Tibial nerve (tissue), 4 donors: ENCODE measurements at places on chromosomes 2 and 18.
A peak's percentile ranks its signal among the peaks of the same experiment; 100 is the strongest.

DNA sequence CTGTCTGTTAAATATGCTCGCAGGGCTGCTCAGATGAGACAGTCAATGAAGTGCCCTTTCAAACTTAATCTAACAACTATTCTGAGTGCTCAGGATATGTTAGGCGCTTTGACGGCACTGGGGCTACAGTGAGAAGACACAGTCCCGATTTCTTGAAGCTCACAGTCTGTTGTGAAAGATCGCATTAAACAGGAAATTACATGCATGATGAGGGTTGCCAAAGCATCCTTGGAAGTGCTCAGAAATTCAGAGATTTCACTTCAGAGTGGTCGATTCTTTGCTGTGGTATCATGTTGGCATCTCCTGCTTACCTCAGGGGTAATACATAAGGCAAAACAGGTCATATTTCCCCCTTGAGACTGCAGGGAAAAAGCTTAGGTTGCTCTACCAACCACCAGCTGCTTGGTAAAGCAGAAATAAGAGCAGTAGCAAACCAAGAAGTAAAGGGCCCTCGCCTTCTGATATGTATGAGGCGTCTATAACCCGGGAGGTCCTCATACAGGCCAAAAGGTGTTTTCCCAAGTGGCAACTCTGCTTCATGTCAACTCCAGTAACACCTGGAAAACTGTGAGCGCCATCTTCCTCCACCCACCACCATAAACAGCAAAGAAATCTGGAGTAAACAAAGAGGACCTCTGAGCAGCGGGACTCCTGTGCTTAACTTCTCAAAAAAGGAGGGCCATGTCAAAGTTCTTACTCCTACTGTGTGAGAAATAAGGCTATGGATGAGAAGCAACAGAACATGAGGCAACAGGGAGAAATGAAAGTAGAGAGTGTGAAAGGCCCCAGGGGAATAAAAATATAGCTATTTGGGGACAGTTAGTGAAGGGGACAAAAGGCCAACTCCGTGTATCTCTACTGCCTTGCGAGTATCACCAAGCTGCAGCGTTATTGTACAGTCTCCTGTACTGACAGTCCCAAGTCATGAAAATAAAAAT is 79.3 kb downstream of the CLHC1 start:
- no peak for DNase-seq

DNA sequence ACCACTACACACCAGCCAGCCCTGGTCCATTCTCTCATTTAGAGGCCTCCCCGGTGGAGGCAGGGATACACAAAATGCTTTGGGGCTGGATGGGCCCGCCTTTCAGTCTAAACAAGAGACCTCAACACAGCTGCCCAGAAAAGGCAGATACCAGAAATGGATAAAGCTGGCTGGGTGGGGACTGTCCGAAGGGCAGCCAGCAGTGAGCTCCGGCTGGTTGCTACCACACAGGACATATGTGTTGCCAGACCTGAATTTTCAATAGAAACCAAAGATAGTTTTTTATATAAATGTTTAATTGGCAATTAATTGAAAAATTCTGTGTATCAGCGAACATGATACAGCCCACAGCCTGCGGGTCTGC is 1.4 kb downstream of the GPBAR1 start:
- DNase-seq, result peak; percentile 11

DNA sequence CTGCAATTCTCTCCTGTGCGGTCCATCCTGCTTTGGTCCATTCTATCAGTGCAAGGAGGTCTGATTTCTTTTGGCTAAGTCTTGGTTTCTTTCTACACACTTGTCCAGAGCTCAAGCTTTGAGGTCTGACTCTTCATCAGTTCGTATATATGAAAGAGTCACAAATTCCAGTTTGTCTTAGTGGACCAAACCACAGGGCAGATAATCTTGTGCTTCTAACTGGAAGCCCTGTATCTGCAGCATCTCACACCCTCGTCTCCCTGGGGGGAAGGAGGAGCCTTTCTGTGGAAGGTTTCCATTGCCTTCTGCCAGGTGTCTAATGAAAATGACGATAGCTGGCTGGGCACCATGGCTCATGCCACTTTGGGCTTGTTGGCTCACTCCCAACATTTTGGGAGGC is 148.5 kb downstream of the SPP2 start:
- DNase-seq, result no peak

GRCh38 chr2:174510583-174511189 is 23.9 kb upstream of the GPR155 start:
- no peak for DNase-seq

DNA sequence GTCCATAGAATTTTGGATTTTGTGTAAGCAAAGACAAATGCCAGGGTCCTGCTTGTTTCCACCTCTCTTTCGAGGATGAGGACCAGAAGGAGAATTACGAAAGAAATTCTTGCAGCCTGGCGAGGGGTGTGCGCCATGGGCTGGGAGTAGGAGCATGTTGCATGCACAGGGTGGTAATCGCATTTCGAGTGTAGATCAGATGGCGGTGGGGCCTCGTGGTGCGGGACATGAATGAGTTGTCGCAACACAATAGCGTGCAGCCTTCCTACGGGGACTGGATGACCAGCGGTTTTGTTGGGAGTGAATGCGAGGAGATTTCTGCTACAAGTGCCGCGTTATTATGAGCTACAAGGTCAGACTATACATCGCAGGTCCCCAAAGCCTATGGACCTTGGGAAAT is 4.2 kb upstream of the EN1 start:
- DNase-seq, result no peak
